ENCODE measurements at places on chromosomes 7 and 10.

DNA sequence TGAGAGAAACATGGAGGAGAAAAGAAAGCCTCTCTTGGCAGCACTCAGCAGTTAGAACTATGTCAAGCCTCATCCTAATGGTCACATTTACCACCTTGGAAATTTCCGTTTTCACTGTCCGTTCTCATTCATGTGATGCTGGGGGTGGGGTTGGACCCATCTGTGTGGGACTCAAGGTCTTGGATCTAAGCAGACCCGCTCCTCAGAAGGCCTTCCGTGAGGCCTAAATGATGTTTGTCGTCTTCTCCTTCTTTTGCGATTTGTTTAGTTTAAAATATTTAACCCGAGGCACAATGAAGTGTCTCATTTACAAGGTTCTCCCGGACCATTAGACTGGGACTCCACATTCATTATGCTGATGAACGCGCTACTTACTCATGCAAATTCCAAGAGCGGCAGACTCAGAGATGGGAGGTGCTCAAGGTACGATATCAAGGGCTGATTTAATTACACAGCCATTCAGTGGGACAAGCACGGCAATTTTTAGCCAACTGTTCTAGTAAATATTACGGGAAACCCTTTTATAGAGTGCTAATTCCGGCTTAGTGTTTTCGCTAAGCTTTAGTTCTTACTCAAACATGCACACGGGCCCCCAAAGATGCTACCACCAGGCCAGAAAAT lies 109.1 kb upstream of the EFCAB10 start:
- ATAC-seq: no peak

DNA sequence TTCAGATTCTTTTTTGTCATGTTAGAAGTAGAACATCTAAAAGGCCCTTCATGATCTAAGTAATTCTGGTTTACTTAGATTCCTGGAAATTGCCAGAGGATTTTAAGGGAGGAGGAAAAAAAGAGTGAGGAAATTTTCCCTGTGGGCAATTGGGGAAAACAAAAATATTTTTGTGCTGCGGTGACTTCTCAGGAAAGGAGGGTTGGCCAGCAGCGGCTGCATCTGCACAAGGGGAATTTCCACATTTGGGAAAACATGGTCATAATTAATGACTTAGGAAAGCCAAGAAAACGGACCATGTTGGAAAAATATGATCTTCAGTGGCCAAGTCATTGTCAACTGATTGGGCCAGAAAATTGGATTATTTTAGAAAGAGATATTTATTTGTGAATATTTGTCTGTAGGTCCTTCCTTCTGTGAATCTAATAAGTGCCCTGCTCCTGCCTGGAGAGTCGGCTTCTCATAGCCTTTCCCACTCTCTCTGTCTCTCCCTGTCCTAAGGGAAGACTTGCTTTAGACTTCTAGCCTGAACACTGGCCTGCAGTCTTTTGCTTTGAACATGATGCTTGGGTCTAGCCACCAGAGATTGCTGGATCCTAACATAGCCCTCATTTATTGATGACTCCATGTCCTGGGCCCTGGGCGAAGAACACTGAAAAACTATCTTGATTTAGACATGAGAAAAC lies 124.2 kb upstream of the MKLN1 start:
- ATAC-seq: no peak

GRCh38 chr7:91345449-91345848 lies 81.2 kb downstream of the FZD1 start:
- no peak for ATAC-seq

DNA sequence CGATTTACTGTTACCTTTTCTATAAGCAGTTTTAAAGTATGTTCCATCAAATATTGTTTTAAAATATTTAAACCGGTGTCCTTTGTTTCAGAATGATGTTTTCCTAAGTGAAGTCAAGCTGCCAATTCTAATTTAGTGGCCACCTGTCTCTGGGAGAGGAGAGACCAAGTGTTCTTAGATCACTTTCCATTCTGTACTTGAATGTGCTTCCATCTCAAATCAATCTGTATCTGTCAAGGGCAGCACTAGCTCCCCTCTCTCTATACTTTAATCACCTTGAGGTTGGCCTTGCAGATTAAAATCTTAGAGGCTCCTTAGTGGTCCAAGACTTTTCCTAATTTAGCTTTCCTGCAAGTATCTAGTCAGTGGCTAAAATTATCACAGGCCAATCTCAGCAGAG lies 49.6 kb downstream of the LGI1 start:
- no peak for ATAC-seq

DNA sequence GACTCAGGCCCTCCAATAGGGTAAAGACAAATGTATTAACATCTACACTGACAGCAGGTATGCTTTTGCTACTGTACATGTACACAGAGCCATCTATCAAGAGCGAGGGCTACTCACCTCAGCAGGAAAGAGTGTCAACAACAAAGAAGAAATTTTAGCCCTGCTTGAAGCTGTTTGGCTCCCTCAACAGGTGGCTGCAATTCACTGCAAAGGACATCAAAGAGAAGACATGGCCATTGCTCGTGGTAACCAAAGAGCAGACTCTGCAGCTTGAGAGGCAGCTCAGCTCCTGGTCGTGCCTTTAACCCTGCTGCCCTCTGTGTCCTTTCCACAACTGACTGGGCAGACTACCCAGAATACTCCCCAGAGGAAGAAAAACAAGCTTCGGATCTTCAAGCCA lies 5.1 kb downstream of the AKR1B15 start:
- ATAC-seq: no peak

- ATAC-seq: no peak
Measured at GRCh38 chr10:131246089-131246488, 65.4 kb downstream of the TCERG1L start.

Measured in activated CD4-positive, CD25-positive, alpha-beta regulatory T cell treated with anti-CD3 and anti-CD28 coated beads, Interleukin-2, amount 50 U/mL, for 24 hours (primary cell).